ENCODE measurements at places on chromosomes 1 and 21. TPM values are rescaled to one million over a fixed set of nuclear protein-coding genes. Genes with fewer than 3 reads are reported as not detected.
A peak's percentile ranks its signal among the peaks of the same experiment; 100 is the strongest.

GRCh38 chr1:180571832-180572636 lies 13.3 kb downstream of the OVAAL start:
- peak; percentile 23 for DNase-seq

- no peak for DNase-seq
Measured at GRCh38 chr1:44073528-44073927, 42.3 kb upstream of the SLC6A9 start.

DNA sequence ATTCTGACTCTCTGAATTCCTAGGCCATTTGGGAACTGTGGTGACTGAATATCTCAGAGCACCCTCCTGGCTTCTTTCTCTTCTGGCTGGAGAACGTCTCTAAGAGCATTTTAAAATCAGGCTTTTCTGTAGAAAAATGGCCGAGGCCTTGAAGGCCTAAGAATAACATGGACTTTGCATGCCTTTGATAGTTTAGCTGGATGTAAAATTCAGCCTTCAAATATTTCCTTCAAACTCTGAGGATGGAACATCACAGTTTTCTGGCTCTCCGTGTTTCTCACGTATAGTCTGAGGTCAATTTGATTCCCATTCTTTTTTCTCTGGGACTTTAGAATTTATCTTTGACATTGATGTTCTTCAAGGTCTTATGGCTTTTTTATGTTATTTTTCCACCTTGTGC lies 34.0 kb downstream of the ARHGEF16 start:
- DNase-seq: no peak

DNA sequence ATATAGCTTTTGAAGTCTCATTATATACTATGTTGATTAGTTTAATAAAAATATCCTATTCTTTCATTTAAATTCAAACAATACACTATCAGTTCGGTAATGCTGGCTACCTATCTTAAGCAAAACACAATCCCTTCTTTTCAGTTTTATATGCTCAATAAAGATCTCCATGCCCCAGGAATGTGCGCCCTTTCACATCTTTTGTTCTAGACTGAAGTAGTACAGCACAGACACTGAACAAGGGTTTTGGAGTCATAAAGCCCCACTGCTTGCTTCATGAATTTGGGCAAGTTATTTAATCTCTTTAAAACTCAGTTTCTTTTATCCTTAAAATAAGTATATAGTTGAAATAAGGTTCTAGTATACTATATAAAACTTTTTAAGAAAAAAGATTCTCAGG lies 22.4 kb downstream of the SYDE2 start:
- no peak for DNase-seq

GRCh38 chr1:219660666-219661463 lies 48.0 kb upstream of the ZC3H11B start:
- peak; percentile 42 for DNase-seq

GRCh38 chr1:175150596-175151319 lies 41.8 kb downstream of the KIAA0040 start:
- DNase-seq: peak; percentile 22

DNA sequence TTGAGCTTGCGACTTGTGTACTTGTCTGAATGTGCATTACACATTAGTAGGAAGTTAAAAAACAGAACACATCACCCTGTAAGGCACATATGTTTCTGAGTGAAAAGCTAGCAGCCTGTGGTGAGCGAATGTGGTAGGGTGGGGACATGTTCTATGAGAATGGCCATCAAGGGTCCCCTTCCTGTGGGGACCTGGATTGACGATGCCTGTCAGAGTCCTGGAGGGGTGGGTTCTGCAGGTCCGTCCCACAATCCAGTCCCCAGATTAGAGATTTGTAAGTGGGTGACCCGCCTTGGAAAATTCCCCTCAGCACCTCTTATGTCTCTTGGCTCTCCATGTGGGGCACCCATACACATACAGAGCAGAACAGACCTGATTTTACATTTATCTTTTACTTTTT lies 40.0 kb downstream of the MTARC1 start:
- no peak for DNase-seq

DNA sequence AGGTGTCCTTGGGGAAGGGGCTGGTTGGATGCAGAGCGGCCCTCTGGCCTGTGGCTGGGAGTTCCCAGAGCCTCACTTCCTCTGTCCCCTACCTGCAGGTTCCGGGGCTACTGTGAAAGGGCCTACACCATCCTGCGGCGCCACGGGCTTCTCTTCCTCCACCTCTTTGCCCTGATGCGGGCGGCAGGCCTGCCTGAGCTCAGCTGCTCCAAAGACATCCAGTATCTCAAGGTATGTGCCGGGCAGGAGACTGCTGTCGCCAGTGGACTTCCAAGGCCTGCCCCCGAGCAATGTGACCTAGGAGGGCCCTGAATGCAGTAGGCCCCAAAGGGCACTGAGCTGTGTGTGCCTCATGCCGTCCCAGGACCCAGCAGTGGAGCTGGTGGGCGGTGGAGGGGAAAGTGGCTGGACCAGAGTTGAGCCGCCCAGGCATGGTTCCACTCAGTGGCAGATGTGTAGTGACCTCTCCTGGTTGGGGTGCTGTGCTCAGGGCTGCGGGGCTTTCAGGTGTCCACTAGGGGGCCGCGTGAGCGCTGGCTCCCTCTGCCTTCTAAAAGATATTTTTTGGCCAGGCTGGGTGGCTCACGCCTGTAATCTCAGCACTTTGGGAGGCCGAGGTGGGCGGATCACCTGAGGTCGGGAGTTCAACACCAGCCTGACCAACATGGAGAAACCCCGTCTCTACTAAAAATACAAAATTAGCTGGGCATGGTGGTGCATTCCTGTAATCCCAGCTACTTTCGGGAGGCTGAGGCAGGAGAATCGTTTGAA lies 73.4 kb downstream of the PIK3CD start:
- peak; percentile 54 for DNase-seq

GRCh38 chr21:34205811-34206571 lies 132.6 kb downstream of the MRPS6 start:
- no peak for DNase-seq

DNA sequence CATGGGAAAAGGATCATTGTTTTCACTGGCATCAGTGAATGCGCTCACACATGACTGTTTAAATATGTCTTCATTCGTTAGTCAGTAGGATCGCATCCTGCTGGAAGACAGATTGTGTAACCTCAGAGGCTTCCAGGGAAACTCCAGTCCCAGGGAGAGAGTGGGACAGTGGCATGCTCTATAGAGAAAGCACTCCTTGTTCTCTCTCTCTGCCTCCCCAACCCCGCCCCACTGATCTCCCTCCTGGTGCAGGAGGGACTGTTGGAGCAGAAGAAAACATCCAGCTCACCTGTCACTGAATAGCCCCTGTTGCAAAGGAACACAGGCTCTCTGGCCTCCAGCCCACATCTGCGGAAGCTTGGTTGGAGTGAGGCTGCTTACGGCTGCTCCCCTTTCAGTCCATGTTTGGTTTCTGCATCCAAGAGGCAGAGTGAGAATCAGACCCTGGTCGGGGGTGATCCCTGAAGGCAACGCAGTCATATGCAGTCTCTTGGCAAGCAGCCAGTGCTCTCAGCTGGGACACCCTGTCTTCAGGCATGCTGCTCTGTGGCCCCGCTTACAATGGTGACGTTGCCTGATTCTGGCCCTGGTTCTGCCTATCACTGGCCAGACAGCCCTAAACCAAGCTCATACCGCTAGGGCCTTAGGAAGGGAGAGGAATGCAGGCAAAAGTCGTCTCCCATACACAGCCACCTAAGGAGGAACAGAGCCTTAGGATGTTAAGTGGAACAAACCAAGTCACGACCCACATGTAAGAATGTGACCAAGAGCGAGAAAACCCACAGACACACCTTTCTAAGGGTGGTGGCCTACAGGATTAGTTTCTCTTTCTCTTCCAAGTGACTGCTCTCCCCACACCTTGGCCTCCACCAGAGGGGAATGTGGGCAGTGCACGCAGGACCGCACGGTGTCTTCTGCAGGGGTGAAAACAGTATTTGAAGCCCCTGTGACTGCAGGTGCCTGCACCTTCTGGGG lies 39.7 kb downstream of the BACE2 start:
- peak; percentile 31 for DNase-seq

Gene BSND
- not detected for total RNA-seq

Gene TRIM45
- total RNA-seq: 3.3 TPM
